ENCODE measurements at places on chromosomes 3 and 15.

GRCh38 chr3:138818185-138818860, 16.4 kb downstream of the PIK3CB start:
- DNase-seq = no peak

- no peak for DNase-seq
These were observed 82.2 kb upstream of the SLC25A26 start for GRCh38 chr3:66138336-66139313.

- DNase-seq = no peak
These were observed 42.5 kb downstream of the ATP2B2 start for GRCh38 chr3:10462641-10463532.

- DNase-seq = no peak
These were observed 29.0 kb downstream of the TMEM45A start for GRCh38 chr3:100521439-100521845.

DNA sequence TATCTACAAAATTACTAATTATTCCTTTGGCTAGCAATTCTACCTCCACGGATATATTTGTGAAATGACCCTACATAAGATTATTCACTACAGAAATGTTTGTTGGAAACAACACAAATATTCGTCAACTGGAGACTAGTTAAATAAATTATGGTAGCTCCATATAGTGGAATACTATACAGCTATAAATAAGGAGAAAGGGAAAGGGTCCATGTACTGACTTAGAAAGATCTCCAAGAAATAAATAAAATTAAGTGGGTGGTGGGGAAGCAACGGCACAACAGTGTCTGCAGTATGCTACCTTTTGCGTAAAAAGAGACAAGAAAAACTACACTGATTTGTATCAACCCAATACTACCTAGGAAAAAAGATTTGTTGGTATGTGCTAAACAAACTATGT, 96.7 kb upstream of the BHLHE40 start:
- no peak for DNase-seq

GRCh38 chr3:134348524-134348923, 25.7 kb downstream of the AMOTL2 start:
- no peak for DNase-seq

DNA sequence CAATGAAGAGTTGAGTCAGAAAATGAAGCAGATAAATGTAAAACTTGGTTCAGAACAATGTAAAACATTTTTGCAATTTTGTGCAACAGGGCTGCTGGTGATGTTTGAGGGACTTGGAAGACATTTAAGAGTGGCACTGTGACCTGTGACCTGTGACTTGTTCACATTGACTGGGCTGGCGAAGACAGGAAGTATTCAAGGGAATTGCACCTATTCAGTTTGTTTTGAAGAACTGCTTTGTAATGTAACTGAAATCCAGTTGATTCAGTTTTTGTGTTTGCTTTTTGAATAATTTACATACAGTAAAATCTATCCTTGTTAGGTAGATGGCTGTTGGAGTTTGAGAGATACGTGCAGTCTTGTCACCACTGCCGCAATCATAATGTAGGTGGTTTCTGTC, 35.4 kb downstream of the MCTP2 start:
- DNase-seq = no peak

GRCh38 chr15:67784856-67785430, 40.4 kb upstream of the SKOR1 start:
- no peak for DNase-seq

DNA sequence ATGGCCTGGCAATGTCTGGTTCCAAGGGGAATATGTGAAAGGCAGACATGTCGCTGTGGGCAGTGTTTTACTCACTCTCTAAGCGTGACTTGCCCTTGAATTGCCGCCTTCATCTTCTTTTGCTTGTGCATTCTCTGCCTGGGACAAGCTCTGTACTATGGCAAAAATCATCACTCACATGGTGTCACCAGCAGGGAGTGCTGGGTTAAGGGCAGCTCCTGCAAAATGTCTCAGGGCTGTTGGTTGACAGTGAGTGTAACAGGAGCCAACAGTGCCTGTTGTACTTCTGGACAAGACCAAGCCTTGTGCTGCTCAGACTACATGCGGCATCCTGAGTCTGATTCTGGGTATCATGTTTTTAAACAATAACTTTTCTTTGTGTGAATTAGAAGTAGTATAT, 45.3 kb upstream of the KY start:
- DNase-seq = no peak

DNA sequence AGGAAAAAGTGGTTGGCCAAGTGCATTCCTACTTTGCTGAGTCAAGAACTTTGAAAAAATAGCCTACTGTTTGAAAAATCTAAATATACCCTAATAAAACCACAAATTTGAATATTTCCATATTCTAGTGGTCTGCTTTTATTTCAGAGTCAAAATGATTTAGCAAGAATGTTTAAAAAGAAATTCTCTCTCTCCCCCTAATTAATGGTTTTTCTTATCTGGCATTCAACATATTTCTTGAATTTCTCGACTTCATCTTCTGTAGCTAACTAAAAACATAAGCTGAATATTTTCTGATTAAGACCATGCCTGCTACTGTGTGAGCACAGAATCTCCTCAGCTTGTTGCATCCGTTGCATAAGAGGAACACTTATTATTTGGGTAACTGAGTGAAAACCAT, 563.5 kb upstream of the TBL1XR1 start:
- DNase-seq = no peak

DNA sequence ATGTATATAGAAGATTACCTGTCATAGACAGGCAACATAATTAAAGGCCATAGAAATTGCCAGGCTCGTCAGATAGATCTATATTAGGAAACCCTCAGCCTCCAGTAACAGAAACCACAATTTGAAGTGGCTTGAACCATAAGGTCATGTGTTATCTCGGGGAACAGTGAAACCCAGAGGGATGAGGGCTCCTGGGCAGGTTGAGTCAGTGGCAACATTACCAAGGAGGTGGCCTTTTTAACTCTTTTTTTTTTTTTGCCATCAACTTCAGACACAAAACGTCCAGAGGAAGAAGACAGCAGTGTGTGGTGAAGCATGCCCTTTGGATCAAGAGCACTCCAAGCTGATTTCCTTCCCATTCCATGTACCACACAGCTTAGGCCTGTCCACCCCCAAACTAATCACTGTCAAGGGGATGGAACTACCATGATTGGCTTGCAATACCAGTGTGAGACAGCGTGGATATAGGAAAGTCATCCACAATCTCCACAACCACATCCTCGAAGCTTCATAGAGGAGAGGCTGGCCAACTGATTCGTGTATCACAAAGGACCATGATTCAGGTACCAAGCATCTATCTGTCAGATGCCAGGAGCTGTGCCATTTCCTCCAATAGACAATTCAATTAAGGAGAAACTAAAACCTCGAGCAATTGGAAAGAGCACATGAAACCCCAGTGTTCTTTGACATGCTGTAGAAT, 999 bp upstream of the KIF7 start:
- DNase-seq = no peak

- DNase-seq = no peak
These were observed 109.5 kb downstream of the AKAP13 start for GRCh38 chr15:85489773-85490493.

DNA sequence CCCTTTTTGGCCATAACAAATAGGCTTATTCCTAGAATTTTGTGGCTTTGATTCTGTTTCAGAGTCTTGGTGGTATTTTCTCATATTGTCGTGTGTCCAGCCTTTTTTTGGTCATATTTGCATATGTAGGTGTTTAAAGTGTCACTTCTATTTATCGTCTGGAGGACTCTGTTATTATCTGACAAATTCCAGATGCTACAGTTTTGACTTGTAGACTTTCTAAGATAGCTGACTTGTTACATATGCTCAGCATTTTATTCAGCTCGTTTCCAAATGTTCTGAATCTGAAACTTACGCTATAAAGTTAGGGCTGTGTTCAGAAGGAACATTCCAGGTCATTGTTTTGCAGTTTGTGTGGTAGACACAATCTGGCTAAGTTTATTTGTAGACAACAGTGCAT, 1.9 kb downstream of the PPP4R2 start:
- no peak for DNase-seq

GRCh38 chr3:115380883-115381572, 233.9 kb upstream of the ZBTB20 start:
- no peak for DNase-seq

- DNase-seq = no peak
These were observed 207.2 kb downstream of the RYR3 start for GRCh38 chr15:33517944-33518343.

- no peak for DNase-seq
These were observed 574 bp downstream of the CASR start for GRCh38 chr3:122183893-122184590.

DNA sequence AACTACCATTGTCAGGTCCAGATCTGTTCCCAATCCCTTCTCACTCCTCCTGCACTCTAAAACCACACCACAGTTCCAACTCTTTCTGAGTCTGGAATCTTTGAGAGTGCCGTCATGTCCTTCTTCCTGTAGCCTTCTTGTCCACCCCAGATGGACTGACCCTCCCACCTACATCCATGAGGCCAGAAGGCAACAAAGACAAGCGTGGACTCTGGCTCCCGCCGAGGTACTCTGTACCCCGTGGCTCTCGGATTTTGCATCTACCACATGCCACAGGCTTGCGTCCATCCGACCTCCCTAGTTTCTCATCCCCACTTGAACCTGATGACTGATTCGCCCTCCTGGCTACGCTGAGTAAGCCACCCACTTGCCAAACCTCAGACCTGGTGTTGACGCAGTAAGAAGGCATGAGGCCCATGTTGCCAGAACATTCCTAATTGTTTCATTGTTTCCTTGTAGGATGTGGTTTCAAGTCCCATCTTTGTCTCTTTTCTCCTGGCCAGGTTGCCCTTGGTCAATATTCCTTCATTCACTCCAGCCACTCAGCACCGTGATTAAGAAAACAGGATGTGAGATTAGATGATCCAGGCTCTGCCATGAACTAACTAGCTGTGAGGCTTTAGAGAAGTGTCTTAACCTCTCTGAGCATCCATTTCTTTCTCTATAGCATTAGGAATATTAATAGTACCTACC, 1.1 kb upstream of the ZBTB38 start:
- no peak for DNase-seq

GRCh38 chr15:53979051-53979788, 979 bp downstream of the UNC13C start:
- no peak for DNase-seq

DNA sequence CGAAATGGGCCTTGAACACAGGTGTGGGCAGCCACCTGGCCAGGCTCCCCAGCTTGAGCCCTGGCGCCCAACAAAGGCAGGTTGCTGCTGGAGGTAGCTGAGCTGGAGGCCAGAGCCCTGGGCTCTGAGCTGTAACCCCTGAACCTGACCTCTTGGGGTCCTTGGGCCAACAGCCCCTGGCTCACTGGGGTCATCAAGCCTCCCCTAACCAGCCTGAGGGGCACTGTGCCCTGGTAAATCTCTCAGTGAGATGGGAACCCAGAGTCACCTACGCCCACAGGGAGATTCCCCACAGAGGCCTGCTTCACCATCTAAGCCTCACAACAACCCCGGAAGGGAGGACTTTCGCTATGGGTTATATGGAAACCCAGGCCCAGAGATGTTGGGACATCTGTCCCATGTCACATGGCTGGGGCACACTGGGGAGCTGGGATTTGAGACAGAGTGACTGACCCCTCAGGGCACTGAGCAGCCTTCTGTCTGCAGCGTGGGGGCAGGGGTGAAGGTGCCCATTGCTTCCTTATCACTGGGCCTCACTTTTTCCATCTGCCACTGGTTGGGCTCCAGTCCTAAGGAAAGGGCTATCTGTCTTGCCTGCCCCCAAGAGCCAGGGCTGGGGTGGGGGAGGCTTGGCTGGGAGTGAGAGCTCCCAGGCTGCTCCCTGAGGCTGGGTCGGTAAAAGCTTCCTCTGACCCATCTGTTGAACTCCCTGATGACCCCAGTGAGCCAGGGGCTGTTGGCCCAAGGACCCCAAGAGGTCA, 59.1 kb downstream of the IQSEC1 start:
- no peak for DNase-seq

GRCh38 chr3:65689436-65689835, 349.3 kb downstream of the MAGI1 start:
- no peak for DNase-seq

GRCh38 chr3:179969525-179969924, 67.2 kb downstream of the PEX5L start:
- DNase-seq = no peak

- DNase-seq = no peak
These were observed 33.5 kb upstream of the TRAK1 start for GRCh38 chr3:42057561-42058211.

Data from dorsolateral prefrontal cortex (tissue), 122 donors.